Astrocyte of the spinal cord (primary cell): ENCODE measurements at places on chromosomes 6 and 20.

DNA sequence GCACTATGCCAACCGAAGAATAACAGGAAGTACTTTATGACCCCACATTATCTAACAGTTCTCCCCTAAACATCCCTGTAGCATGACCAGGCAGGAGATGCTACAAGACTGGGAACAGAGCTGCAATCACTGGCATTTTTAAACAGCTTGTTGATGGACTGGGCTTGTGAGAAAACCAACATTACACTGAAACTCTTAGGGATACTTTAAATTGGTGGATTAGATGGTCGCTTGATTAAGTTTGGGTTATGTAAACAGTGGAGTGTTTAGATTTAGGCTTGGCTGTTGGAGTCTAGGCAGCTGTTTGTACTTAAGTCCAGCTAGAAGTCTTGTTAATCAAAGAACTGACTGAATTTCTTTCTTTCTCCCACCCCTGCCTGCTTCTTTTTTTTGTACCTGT is 234.1 kb upstream of the BMP2 start:
- DNase-seq: peak; percentile 85

GRCh38 chr6:157853902-157854502 is 31.0 kb downstream of the SNX9 start:
- no peak for DNase-seq

DNA sequence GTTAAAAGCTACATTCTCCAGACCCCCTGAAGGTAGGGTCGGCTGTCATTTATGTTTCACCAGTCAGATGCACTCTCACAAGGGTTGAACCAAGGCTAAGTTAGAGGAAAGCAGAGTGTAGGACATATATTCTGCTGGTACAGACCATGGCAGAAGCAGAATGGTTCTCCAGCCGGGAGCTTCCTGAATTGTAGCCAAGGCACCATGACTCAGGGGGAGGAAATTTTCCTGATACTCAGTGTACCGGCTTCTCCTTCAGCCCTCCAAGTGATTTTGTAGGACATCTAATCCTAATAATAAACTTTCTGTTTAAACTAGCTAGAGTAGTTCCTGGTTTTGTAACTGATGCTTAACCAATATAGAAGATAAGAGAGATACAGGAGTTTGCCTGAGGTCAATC is 14.2 kb upstream of the SLPI start:
- DNase-seq: no peak

- DNase-seq: peak; percentile 19
Measured at GRCh38 chr6:18527836-18528743, 140.9 kb downstream of the RNF144B start.

DNA sequence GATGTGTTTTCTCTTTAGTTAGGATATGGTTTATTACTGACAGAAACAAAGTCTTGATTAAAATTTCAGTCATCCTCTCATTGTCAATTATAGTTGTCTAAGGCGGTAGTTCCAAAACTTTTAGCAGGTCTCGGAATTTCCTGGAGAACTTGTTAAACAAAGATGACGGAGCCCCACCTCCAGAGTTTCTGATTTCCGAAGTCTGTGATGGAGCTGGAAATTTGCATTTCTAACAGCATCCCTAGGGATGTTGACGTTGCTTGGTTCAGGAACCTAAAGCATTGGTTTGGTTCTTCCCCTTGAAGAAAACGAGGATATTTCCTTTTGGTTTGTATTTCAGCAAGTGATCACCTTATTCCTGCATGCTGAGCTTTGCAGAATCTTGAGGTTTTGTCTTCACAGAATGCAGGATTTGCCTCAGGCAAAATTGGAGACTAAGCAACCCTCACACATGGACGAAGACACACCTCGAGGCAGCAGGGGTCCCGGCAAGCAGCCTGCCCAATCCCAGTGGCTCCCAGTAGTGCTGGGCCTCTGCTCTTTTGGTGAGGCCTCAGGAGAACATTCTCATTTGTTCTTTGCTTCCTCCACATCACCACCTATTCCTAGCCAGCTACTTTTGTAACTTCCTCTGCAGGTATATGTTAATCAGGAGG is 187.1 kb upstream of the PHACTR1 start:
- DNase-seq: no peak

DNA sequence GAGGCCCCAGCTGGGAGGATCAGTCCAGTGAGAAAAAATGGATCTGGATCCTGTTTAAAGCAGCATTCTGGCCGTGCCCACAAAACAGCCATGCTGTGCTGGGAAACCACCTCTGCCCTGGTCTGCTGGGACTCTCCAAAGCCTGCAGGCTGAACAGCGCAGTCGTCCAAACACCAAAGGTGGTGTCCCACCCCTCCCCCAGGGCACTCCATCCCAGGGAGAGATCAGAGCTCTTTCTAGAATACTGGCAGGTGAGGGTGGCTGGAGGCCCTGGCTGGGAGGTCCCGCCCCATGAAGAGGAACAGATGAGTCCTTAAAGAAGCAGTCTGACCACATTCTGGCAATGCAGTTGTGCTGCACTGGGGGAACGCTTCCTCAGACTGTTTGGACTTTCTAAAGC is 84.6 kb downstream of the MRAP2 start:
- DNase-seq: no peak

DNA sequence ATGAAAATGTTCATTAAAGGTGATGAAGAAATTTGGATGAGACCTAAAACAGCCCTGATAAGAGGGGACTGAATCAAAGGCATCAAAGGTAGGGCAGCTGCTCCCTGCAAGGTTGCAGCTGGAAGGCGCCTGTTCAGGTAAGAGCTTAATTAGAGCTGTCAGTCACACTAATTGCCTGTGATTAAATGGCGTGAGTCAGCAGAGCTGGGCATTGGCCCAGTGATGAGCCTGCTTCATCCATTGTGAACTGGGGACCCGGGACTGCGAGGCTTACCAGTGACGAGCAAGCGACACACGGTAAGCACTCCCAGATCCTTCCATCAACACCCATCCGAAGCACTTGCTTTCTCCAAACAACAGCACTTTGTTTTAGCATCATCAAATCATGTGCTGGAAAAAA is 621.5 kb upstream of the CDH4 start:
- DNase-seq: no peak

DNA sequence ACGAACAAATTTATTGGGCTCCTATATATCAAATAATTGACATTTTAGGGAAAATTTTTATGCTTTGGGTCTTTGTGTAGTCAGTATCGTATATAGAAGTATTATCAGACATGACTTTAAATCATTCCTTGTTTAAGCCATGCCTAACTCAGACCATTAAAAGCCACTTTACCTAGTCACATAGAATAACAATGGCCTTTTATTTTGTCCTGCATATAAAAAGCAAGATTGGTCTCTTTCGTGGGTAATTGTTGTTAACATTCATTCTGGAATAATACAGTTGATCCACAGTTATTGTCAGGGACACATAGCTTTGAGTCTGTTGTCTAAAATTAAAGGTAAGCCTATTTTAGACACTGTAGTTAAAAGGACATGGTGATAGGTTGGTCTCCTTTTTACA is 47.4 kb downstream of the PLEKHG1 start:
- no peak for DNase-seq
